Sciatic nerve (tissue), 2 donors: ENCODE measurements at places on chromosomes 4 and X. TPM values are rescaled to one million over a fixed set of nuclear protein-coding genes. Genes with fewer than 3 reads are reported as not detected.

- no peak for DNase-seq
Measured at GRCh38 chr4:54527532-54527931, 130.2 kb upstream of the KIT start.

DNA sequence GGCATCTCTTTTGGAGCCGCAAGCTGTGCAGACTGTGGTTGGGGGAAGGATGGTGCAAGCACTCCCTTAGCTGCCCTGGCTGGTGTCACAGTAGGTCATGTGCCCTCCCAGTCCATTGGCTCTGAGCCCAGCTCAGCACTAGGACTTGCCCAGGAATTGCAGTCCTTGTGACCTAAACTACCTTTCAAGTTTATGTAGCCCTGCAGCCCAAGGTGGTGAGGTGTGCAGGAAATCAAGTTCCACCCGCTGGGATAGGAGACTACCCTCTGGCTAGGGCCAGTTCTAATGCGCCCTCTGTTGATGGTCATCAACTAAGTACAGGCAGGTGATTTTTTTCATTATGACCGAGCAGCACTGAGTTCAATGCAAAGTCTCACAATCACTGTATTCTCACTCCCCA, 335.2 kb downstream of the UBE2NL start:
- no peak for DNase-seq

GRCh38 chr4:82661181-82661992, 99.6 kb upstream of the TMEM150C start:
- no peak for DNase-seq

DNA sequence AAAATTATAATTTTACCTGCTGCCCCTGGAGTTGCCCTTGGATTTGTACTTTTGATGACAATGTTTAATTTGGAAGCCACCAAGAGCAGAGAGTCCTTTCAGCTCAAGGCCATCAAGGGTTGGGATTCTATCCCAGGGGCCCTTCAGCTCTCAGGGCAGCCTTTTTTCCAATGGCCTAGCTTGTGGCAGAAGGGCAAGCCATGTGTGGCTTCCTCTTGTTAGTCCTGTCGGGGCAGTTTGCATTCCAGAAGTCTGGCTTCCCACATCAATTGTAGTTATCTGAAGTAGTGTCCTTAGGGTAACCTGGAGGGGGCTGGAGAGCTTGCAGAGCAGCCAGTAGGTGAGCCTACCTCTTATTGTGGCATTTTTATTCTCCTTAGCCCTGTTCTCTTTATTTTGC, 569.4 kb downstream of the TRAM1L1 start:
- no peak for DNase-seq

DNA sequence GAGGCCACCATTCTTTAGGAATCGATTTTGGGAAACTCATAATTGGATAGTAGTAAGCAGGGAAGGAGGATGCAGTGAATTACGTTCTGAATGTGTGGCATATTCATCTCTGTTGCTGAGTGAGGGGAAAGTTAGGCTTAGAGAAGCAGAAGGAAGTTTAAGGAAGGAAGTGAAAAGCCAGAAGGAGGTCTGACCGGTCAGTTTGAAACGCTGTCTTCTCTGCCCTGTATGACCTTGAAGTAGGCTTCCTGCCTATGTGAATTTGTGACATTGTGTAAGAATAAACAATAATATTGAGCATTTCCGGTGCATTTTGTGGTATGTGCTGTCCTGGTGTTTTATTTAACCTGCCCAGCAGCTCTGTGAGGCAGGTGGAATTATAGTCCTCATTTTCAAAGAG, 67.3 kb downstream of the PDLIM5 start:
- no peak for DNase-seq

GRCh38 chr4:154132406-154132805, 343.5 kb upstream of the SFRP2 start:
- no peak for DNase-seq

- no peak for DNase-seq
Measured at GRCh38 chr4:80308466-80308822, 27.1 kb upstream of the CFAP299 start.

- no peak for DNase-seq
Measured at GRCh38 chrX:133610056-133610455, 194.8 kb upstream of the GPC4 start.

GRCh38 chr4:3472411-3473141, 9.5 kb downstream of the DOK7 start:
- DNase-seq, result no peak

FRG2 gene
- not detected for total RNA-seq

ADH1C gene
- 75.2 TPM for total RNA-seq

GRCh38 chr4:47074816-47075215, 43.4 kb downstream of the GABRB1 start:
- DNase-seq, result no peak

DNA sequence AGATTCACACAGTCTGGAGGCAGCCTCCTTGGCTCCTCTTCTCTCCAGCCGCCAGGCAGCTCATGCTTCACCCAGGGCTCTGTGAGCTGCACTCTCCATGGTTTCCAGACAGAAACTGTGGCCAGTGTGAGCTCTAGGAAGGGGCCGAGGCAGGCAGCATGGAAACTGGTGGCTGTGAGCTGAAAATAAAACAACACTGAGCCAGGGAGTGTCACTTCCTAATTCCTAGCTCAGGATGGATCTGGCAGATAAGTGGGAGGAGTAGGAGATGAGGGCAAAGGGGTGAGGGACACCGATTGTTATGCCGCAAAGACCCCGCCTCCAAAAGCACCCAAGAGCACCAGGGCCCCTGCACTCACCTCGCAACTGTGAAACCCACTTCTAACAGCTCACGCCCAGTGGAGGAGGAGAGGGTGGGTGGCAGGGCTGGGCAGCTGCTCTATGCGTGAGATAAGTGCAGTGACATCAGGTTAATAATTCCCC, 69.8 kb downstream of the FHDC1 start:
- no peak for DNase-seq

- DNase-seq, result no peak
Measured at GRCh38 chr4:183289688-183290087, 30.4 kb downstream of the CLDN22 start.

GATA1 gene
- 0.76 TPM for total RNA-seq

UGT2B11 gene
- not detected for total RNA-seq

DNA sequence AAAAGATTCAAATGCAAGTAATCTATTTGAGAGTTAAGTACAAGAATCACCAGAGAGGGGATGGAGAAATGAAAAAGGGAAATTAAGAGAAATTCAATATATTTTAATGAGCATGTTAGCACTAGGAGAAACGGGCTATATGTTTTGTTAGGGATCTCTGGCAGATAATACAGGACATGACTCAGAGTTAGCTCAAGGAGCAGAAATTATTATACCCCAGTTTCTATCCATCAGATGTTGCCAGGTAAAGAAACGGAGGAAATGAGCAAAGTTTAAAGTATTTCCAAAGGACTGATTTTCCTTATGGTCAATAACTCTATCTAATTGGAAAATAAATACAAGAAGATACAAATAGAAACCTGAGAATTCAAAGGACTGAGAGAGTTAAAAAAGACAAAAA, 867.6 kb downstream of the TRAM1L1 start:
- no peak for DNase-seq

PPEF2 gene
- 0.22 TPM for total RNA-seq

AMBN gene
- not detected for total RNA-seq

GRCh38 chr4:71711044-71711984, 72.6 kb downstream of the GC start:
- DNase-seq, result no peak

DNA sequence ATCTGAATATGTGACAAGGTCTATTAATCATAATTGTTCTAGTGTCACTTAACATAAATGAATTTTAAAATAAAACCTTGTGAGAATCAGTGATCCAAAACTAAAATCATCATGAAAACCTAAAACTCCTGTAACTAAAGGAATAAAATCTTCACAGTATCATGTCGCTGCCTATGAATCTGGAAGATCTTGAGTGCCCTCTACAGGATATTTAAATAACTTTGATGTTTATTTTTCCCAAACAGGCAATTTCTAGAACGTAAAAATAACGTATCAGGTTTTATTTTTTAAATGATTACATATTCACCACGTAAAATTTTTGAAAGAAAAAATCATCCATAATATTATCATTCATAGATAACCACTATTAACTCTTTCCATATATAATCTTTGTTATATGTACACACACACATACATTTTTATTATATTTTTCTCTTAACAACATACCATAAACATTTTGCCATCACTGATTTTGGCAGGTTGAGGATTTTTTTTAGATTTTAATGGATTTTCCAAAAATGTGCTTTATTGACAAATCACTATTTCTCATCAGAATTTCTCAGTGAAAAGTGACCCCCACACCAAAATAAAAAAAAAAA, 79.6 kb downstream of the COMMD8 start:
- no peak for DNase-seq

PCDH19 gene
- 16.4 TPM for total RNA-seq

- no peak for DNase-seq
Measured at GRCh38 chr4:81682492-81682891, 210.8 kb upstream of the RASGEF1B start.

CPE gene
- 109 TPM for total RNA-seq

DNA sequence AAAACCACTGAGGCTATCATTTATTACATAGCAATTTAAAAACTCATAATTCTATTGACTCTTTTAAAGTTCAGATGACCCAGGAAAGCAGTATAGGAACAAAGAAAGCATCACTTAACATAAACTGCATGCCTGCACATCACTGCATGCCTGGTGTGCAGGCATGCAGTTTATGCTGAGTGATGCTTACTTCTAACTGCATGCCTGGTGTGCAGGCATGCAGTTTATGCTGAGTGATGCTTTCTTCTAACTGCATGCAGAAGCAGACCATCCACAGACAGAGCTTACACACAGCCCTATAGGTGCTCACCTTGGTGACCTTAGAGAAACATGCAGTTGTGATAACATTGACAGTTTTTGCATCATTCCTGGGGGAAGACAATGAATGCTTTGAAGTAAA, 17.0 kb downstream of the SDAD1 start:
- no peak for DNase-seq
